ENCODE measurements at places on chromosomes 6 and 20.

DNA sequence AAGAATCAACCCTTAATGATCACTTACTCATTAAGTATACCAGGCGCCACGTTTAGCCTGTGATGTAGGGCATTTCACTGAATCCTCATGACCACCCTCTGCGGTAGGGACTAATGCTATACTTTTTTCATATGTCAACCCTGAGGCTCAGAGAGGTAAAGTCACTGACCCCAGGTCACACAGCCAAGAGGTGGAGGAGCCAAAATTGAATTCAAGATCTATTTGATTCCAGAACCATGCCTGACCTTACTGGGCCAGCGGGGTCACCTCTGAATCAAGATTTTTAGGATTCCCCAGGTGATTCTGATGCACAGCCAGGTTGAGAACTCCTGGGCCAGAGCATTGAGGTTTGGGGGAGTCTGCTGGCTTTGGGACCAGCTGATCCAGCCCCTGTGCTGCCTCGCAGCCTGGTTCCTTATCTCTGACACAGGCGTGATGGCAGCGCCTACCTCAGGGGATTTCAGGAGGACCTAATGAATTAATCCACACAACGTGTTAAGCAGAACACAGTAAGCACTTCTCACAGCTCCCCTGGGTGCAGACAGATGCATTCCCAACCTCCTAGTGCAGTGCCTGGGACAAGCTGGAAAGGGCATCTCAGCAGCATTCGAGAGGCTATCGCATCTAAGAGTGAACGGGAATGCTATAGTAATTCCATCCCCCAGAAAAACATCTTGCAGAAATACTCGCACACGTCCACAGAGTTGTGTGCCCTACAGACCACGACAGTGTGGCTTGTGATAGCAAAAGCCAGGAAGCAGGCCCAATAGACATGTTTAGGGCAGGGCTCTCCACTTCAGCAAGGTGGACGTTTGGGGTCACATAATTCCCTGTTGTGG lies 101.4 kb upstream of the PTPN1 start:
- no peak for DNase-seq

DNA sequence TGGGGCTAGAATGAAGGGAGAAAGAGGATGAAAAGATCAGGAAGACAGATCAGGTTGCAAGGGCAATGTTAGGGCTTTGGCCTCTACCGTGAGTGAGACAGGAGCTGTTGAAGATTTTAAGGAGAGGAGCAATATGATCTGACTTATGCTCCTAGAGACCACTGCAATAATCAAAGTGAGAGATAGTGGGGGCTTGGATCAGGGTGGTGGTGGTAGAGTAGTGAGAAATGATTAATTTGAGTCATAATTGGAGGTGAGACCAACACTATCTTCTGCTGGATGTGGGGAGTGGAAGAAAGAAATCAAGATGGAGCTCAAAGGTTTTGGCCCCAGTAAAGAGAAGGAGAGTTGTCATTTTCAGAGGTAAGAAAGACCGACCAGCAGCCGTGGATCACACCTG lies 140.7 kb upstream of the TMEM170B start:
- no peak for DNase-seq

DNA sequence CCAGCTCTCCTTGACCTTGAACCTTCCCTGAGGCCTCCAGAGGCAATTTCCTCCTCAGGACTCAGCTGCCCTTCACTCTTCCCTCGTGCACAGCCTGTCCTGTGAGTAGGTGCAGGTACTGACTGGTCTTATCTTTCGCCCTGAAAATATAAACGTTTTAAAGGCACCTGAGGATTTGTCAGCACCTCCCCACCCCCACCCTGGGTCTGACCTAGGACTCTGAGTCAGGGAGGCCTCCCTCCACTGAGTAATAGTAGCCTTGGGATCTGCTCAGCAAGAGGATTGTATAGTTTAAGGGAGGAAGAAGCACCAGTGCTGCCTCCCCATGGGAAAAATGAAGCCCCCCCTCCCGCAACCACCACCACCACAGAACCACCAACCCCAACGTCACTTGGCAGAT lies 54.6 kb downstream of the PPARD start:
- no peak for DNase-seq

GRCh38 chr20:41927189-41927588 lies 309.0 kb upstream of the CHD6 start:
- DNase-seq: no peak

- no peak for DNase-seq
Observed at GRCh38 chr20:47198254-47198671, 158.2 kb downstream of the ZMYND8 start.

DNA sequence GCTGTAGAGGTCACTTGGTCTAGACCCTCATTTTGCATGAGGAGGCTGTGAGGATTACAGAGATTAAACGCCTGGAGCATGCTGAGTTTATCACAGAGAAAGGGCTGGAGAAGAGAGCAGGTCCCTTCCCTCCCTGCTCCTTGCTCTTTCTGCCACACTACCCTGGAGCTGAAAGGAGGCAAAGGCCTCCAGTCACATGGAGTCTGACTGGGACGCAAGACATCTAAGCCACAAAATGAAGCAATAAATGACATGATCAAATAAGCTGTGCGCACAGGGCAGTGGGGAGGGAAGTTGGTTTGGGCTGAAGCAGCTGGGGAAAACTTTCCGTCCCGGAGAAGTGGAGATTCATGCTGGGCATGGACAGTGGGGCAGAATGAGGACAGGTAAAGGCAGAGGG lies 33.3 kb downstream of the ATXN1 start:
- no peak for DNase-seq

DNA sequence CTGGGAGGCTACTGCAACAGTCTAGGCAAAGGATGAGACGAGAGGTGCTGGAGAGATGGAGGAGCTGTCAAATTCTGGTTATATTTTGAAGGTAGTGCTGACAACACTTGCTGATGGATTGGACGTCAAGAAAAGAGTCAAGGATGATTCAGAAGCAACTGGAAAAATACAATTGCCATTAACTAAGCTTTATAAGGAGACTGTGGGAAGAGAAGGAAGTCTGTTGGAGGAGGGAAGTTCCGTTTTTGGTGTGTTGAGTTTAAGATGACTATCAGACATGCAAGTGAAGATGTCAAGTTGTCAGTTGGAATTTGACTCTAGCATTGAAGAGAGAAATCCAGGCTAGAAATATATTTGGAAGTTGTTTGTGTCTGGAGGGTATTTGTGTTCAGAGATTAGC lies 358.1 kb downstream of the RNGTT start:
- no peak for DNase-seq

DNA sequence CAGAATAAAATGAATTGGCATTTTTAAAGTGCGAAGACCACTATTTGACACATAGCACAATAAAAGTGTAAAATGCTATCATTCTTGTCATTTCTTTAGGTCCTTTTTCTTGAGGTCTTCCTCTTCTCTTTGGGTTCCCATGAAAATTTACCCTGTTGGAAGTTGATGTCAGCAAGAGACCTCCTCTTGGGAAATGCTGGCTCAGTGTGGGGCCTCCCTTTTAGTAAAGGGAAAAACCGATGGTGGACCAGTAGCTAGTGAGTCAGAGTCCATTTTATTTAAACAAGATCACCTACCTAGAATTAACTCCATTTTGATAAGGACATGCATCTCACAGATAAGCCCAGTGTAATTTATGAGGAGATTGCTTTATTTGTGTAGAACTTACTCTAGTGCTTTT lies 37.7 kb upstream of the HLA-C start:
- no peak for DNase-seq

- DNase-seq: no peak
Observed at GRCh38 chr20:32762754-32763201, 593 bp downstream of the DNMT3B start.

DNA sequence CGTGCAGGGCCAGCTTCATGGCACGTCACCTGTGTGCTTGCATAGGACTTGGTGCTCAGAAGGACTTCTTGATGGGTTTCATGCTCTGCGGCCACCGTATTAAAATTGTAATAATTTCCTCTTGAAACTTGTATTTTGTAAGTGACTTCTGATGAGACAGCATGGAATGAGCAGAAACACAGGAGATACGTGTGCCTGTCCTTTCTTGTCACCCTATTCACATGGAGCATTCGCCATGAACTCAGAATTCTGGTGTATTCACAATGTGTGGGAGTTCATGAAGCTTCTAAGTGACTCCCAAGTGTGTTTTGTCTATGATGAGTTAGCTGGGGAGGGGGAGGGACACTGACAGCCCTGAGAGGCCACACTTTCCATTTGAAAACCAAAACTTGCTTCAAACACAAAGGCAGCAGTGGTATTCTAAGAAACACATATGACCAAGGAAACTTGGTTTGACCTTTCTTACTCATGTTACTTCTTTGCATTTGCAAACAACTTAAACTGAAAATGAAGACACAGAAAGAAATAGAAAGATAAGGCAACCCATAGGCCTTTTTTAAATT lies 92.1 kb upstream of the NEDD9 start:
- DNase-seq: no peak

DNA sequence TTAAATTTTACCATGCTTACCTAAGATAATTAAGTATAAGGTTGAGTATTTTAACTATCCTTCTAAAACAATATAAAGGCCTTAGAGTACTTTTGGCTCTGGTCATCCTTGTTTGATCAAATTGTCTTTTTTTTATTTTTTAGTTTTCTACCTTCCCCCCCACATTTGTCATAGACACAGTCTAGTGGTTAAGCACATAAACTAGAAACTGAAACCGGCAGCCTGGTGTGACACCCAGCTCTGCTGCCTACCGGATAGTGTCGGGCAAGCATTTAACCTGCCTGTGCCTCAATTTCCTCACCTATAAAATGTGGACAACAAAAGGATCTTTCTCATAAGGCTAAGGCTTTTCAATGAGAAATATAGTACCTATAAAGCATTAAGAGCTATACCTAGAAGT lies 21.6 kb upstream of the TULP4 start:
- DNase-seq: no peak

DNA sequence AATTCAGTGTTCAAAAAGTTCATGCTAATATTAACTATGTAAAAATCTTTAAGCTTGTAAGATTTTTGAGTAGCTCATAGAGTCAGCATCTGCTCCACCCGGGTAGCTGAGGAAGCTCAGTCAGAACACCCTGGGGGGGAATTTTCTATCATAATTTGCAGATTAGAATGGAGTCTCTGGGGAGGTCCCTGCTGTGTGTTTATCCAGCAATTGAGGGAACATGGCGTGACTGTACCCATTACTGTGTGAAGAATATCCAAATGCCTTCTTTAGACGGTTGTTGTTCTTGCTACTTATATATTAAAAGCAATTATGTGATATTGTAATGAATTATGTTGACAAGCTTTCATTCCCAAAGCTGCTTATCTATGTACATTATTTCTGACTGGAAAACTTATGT lies 64.8 kb downstream of the AIG1 start:
- no peak for DNase-seq
